Stimulated activated CD4-positive, alpha-beta T cell treated with anti-CD3 and anti-CD28 coated beads, Interleukin-4, amount 100 ng/mL, for 24 hours (primary cell): ENCODE measurements at places on chromosomes 4 and X.

DNA sequence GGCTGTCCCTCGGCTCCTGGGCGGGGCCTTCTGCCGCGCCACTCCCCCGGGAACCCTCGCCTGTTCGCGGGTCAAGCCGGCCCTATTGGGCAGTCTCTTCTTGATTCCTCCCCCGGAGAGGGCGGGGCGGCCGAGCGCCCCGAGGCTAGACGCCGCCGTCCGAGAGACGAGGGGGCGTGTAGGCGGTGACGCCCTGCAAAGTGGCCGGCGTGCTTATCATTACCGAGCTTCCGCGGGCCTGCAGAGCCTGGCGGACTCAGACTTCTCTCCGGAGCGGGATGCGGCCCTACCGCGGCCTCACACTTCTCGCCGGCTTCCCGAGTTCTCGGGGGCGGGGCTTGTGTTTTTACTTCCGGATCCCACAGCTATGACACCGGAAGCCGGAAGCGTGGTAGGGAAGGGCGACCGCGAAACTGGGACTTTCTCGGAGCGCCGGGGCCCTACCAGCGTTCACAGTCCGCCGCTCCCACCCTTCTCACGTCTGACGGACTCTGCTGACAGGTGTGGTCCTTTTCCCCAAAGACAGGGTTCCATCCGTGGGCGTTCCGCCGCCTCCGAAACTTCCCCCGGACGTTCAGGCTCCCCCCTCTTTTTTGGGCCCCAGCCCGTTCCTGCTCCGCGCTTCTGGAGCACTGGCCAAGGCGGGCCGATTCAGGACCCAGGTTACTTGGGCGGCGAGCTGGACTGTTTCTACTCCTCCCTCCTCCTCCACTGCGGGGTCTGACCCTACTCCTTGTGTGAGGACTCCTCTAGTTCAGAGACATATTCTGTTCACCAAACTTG is at the start of gene IKBKG:
Gene IKBKG (plus strand): TSS at position 376 of the 783 bp plus-strand sequence. CDS start 4,383 bp downstream, outside the sequence.
- peak; percentile 88 for DNase-seq

- DNase-seq: no peak
Measured at GRCh38 chrX:13827298-13828090, 10.6 kb upstream of the GPM6B start.

DNA sequence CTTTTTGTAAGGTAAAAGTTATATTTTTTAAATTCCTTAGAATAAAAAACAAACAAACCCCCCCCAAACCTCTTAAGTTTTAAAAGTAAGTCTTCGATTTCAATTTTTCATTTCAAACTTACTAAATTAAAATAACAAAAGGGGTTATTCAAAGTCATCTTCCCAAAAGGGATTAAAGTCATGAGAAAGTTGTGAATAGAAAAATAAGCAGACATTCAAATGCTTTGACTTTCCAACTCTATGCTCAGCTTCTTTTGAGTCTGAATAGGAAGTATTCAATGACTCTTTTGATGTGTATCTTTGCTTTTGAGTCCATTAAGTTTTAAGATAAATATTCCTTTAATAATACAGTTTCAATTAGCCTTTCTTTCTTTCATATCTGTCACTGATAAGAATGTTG is 138.3 kb downstream of the GRIA2 start:
- no peak for DNase-seq

- no peak for DNase-seq
Measured at GRCh38 chrX:13805241-13805640, 11.7 kb downstream of the GPM6B start.

DNA sequence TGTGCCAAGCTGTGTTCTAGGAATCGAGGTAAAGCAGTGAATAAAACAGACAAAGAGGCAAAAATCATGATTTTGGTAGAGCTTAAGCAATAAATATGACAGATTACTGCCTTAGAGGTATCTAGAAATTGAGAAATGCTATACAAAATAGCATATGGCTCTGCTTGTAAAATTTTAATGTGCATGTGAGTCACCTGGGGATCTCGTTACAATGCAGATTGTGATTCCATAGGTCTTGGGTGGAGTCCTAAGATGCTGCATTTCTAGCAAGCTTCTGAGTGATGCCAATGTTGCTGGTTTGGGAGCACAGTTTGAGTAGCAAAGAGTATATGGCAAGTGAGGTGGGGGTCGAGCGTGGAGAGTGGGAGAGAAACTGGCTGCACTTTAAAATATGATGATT is 697.3 kb upstream of the MAGEB2 start:
- no peak for DNase-seq

DNA sequence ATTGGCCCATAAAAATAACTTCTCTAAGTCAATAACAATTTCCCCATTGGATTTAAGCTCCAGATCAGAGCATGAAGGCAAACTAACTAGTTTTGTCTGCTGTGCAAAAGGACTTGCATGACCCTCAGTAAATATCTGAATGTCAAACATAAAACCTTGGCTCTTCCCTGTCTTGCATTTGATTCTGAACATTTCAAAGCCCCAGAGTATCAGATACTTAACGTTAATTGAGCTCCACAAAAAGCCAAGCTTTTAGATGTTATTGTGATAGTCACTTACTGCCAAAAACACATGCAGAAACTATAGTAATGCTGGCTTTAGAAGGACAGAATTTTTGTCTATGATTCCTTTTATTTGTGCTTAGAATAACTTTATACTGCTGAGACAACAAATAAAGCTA is 664.2 kb downstream of the ADGRL3 start:
- DNase-seq: no peak

DNA sequence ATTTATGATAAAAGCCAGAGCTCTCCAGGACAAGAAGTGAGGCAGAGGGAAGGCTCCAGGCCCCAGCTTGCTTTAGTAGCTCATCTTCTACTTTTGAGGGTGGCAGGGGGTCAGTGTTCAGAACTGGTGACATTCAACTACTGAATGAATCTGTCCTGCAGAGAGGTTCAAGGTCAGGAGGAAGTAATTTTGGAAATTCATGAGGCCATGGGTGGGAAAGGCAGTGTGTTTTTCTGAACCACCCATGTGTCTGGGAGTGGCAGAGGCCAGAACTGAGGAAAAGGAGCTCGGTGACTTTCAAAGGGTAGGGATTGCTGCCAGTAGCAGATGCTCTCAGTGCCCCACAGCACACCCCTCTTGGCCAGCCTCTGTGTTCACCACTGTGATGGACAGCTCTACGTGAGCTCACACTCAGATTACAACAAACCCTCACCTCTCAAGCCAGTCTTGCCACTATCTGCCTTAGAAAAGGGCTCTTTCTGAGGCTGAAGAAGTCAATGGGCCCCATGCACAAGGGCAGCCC is 571.2 kb downstream of the RAB28 start:
- no peak for DNase-seq

DNA sequence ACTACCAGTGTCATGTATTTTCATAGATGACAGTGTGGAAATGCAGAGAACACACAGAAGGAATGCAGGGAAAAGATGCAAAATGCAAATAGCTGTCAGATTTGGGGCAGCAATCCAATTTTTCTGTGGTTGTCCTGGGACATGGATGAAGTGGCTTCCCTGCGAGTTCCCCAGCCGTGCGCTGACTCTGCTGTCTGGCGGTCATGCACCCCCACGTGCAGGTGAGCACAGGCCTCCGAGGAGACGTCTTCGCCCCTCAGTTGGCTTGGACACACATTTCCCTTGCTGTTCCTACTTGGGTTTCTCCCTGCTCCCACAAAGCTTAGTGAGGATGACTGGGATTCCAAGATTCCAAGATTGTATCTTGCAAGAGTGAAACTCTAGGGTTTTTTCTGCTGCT is 24.4 kb downstream of the BLOC1S4 start:
- DNase-seq: no peak

GRCh38 chrX:68918202-68918601 is 89.4 kb downstream of the EFNB1 start:
- no peak for DNase-seq

GRCh38 chrX:27444093-27444908 is 18.8 kb downstream of the PPP4R3C start:
- no peak for DNase-seq

DNA sequence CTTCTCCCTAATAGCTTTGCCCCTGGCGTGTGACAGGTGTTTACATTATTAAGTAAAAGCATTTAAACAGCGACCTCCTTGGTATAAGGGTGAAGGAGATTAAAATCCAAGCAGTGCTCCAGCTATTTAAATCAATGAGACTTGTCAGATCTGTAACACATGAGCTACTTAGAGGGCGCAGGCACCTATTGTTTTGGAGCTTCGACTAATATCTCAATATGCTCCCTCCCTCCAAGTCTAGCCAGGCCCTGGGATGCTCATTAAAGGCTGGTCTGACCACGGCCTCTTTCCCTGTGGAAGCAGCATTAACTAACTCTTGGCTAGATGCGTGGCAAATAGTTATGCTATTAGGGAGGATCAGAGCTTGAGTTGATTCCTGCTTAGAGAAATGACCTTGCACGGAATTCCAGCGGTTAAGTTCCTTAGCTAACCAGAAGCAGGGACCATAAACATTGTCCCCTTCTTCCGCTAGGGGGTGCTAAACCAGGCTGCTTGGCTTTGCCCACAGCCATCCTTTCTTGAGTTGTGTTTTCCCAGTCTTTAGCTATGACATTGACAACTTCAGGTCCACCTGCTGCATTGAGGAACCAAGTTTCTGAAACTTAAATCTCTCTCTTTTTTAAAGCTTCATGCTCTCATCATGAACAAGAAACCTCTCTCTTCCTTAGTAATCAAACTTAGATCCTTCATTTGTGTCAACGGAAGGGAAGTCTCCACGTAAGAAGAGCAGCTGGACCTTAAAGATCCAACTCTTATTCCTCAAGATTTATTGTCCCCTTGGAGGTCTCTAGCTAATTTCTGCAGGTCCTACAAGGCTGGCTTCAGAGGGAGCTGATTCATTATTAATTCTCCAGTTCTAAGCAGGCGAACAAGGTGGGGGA is 80.7 kb upstream of the IGFBP7 start:
- DNase-seq: peak; percentile 10

DNA sequence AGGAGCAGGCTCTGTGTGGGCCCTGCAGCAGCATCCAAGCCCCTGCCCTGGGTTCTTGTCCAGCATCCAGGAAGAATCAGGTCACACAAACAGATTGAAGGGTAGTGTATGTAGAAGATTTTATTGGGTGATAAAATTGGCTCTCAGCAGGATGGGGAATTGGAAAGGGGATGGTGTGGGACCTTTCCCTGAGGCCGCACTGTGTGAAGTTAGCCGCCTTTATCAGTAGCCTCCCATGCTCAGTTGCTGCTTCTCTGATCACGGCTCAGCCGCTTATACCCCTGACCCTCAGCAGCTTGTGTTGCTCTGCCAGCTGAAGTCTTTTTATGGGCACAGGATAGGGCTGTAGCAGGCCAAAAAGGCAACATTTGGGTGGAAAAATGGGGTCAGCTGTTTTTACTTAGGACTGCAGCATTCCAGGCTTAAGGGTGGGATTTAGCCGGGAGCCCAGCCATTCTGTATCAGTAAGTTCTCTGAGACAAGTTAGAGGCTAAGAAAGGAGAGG is 35.2 kb upstream of the CCNG2 start:
- no peak for DNase-seq

DNA sequence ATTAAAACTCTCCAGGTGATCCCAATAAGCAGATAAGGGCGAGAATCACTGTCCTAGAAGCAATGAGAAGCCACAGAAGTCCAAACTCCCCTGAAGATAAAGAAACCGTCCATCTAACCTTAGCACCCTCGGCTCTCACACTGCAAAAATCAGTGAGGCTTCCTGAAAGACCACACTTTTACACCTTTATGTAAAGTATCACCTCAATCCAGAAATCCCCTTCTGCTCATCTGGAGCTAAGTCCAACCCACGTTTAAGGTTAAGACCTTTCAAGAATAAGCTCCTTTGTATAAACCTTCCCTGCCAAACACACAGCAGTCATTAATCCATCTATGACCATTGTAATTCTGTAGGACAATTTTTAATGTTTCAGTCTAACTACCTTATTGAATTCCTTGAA is 41.7 kb downstream of the LIN54 start:
- DNase-seq: no peak

DNA sequence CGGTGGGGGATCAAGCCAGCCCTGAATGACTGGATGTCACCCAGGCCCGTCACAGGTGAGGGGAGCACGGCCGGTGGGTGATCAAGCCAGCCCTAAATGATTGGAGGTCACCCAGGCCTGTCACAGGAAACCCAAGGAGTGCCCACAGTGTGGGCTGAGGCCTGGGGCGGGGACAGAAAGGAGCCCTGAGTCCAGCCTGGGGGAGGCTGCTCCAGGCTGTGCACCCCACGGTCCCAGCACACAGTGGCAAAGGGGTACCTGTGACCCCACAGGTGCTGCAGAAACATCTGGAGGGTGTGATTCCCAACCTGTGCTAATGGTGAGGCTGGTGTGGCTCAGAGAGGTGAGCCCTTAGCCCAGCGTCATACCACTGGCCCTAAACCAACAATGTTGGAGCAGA is 6.2 kb upstream of the CPLX1 start:
- DNase-seq: no peak

DNA sequence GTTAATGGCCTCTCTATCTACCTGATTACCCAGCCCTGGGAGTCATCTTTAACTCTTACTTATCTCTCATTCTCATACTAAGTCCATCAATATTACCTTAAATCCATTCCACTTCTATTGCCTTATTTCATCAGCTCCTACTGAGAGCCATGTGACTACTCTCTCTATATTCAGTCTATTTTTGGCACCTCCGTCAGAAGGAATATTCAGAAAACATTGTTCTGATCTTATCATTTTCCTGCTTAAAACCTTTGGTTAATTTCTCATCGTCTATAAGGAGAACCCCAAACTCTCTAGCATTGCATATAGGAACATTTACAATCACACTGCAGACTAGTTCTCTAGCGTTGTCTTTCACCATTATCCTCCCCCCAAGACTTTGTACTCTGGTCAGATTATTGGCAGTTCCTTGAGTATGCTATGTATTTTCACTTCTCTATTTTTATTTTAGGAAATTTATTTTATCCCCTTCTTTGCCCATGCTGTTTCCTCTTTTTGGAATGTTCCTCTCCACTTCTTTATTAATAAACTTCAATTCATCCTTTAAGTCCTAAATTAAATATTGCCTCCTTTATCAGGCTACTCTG is 13.7 kb upstream of the AMMECR1 start:
- no peak for DNase-seq

GRCh38 chr4:153514001-153514526 is 47.9 kb downstream of the TMEM131L start:
- DNase-seq: no peak

- DNase-seq: no peak
Measured at GRCh38 chrX:125826080-125826479, 340.0 kb downstream of the DCAF12L2 start.

DNA sequence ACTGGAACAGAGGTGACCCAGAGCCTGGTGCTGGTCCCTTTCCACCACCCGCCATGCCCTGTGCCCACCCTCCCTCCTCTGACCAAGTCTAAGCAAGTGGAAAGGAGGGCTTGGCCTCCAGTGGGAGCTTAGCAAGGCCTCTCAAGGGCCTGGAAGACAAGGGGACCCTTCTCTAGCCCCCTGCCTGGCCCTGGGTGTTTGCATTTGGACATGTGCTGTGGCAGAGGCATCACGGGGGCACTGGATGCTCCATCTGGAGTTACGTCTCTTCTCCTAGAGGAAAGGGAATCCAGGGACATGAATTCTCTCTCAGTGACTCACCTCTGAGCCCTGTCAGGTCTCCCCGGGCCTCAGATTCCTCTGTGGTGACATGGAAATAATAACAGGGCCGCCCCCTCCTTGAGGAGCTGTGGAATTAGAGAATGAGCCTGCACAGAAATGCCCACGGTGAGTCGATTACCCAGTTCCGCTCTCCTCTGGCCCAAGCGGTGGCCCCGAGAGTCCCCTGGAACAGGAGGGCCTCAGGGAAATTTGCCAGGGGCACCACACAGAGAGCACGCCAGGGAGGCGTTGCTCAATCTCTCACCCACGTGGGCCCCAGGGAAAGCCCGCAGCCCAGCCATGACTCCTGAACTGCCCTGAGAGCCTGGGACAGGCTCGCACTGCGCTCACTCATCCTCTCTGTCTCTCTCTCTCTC is 189.6 kb downstream of the BCOR start:
- DNase-seq: no peak

- DNase-seq: no peak
Measured at GRCh38 chrX:79153348-79153747, 8.9 kb downstream of the GPR174 start.
